Stimulated activated CD4-positive, alpha-beta T cell treated with anti-CD3 and anti-CD28 coated beads, Interleukin-4, amount 100 ng/mL, for 24 hours (primary cell): ENCODE measurements at places on chromosomes 5 and 9.

GRCh38 chr5:80961376-80962281 is 1.5 kb downstream of the RASGRF2 start:
- DNase-seq, result peak; percentile 69

DNA sequence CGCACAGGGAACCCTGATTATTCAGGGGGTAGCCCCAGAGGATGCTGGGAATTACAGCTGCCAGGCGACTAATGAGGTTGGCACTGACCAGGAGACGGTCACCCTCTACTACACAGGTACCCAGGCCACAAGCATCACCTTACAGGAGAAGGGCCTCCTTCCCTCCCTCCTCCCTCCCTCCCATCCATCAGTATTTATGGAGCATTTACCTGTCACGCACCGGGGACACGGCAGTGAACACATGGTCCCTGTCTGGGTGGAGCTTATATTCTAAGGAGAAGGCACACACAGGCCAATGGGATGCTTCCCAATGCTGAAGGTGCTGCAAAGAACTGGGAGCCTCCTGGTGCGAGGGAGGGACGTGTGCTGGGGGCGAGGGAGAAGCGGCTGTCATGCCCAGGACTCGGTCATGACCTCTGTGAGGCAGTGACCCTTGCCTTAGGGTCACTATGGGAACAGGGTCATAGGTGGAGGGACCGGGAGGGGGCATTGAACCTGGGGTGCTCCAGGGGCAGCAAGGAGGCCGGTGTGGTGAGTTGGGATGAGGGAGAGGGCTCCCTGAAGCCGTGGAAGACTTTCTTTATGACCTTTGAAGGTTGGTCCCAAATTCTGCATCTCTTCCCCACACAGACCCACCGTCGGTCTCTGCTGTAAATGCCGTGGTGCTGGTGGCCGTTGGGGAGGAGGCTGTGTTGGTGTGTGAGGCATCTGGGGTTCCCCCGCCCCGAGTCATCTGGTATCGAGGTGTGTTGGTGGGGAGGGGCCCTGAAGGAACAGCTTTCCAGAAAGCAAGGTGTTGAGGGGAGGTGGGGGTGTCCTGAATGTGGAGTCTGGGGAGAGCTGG is 41.5 kb downstream of the HMCN2 start:
- no peak for DNase-seq

GRCh38 chr5:53069626-53070025 is 39.9 kb downstream of the MOCS2 start:
- DNase-seq, result peak; percentile 78

DNA sequence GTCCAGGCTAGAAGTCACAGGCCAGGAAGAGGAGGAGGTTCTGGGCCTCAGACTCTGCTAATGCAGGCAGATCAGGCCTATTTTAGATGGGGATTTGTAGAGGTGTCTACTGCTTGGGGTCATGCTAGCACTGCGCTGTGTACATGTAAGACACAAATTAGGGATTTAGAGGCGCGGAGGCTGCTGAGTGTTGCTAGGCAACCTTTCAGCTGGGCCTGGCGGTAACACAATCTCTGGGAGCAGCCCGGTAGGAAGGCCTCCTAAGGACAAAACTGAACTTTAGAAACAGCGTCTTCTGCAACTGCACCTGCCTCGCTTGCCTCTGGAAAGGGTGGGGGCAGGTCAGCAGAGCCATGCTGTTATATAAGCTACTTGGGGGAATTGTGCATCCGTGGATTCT is 147.9 kb downstream of the MACROH2A1 start:
- DNase-seq, result no peak

- DNase-seq, result no peak
Observed at GRCh38 chr9:135267191-135267809, 179.8 kb downstream of the OLFM1 start.

GRCh38 chr9:83441390-83441789 is 96.8 kb downstream of the FRMD3 start:
- DNase-seq, result no peak

GRCh38 chr5:6766604-6767093 is 53.4 kb downstream of the TENT4A start:
- peak; percentile 40 for DNase-seq

- no peak for DNase-seq
Observed at GRCh38 chr5:96569770-96570169, 92.4 kb upstream of the CAST start.

DNA sequence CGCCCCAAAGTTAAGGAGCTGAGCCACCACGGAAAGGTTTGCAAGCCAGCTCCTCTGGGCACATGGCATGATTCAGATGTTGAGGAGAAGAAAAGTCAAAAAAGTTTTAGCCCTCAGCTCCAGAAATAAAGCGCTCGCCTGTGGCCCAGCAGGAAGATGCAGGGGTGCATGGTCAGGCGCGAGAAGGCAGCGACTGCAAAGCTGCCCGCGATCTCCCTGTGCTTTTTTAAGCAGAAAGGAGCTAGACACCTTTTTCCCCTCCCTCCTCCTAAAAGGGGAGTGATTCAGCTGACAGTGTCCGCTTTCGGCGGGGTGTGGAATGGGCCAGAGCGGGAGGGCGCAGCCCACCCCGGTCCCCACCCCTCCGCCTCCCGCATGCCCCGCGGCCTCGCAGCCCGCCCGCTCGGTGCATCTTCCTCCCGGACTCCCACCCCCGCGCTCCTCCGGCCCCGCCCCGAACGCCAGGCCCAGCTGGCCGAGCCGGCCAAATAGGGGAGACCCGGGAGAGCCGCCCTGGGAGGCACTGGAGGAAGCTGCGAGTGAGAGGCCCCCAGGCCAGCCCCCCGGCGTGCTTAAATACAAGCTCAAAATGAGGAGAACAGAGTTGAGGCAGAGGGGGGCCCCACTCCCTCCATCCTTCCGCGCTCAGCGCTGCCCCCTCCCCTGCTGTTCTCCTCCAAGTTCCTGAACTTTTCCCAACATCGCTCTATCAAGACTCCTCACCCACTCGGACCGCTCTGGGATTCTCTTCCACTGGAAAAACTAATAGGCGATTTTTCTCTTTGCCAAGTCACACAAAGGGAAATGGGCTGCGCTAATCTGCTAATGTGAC is at the start of gene ADAMTS12:
Gene ADAMTS12 (minus strand): TSS at position 203 of the 832 bp plus-strand sequence. CDS start 134 bp downstream, at position 69.
- no peak for DNase-seq

DNA sequence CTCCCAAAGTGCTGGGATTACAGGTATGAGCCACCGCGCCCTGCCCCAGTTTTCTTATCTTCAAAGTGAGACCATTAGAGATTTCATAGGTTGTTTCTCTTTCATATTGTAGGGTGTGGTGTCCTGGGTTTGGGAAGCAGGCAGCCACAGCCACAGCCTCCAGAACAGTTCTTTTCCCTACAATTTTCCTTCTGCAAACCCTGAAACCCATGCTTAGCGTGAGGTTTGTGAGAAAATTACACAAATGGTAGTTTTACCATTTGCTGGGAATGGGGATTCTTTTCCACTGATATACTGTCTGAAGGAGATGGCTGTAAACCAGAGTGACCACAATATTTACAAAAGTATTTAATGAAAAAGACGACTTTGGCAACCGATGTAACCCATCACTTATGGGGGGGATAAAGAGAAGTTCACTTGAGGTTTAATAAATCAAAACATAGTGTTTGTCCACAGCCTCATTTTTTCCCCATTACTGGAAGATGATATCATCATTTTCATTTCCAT is 26.7 kb upstream of the ECM2 start:
- no peak for DNase-seq

GRCh38 chr9:18905028-18905882 is 127.8 kb downstream of the SAXO1 start:
- DNase-seq, result no peak

GRCh38 chr9:93378276-93378675 is 73.2 kb upstream of the FAM120A start:
- no peak for DNase-seq

- DNase-seq, result no peak
Observed at GRCh38 chr5:160537940-160538339, 116.3 kb downstream of the PTTG1 start.

DNA sequence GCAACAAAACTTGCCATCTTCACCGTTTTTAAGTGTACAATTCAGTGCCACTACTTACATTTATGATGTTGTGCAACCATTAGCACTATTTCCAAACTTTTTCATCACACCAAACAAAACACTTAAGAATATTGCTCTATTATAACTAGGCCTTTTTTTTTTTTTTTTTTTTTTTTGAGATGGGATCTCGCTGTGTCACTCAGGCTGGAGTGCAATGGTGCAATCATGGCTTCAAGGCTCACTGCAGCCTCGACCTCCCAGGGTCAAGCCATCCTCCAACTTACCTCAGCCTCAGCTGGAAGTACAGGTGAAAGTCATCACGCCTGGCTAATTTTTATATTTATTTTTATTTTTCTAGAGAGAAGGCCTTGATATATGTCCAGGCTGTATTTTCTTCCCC is 22.3 kb upstream of the LMNB1 start:
- DNase-seq, result no peak

- no peak for DNase-seq
Observed at GRCh38 chr9:37486616-37487548, 1.1 kb downstream of the POLR1E start.

DNA sequence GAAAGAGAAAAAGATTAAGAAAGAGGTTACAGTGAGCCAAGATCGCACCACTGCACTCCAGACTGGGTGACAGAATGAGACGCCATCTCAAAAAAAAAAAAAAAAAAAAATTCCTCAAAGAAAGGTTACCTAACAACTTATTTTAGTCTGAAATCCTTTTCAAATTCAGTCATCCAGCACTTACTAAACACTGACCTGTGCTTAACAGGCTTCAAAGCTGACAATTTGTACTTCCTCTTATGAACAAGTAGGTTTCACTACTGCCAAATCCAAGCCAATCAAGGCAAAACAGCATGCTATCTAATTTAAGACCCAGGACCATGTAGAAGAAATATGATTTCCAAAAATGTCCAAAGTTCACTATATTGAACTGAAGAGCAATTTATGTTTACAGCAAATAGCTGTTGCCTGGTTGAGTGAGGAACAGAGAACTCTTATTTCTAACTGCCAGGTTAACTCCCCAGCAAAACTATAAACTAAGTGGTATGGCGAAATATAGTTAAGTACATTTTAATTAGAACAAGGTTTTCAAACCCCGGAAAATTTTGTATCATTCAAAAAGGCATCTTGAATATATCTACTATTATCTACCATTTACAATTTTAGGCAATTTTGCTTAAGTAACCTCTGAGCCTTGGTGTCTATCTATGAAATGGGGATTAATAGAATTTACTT is 13.4 kb downstream of the PWWP2A start:
- DNase-seq, result no peak

DNA sequence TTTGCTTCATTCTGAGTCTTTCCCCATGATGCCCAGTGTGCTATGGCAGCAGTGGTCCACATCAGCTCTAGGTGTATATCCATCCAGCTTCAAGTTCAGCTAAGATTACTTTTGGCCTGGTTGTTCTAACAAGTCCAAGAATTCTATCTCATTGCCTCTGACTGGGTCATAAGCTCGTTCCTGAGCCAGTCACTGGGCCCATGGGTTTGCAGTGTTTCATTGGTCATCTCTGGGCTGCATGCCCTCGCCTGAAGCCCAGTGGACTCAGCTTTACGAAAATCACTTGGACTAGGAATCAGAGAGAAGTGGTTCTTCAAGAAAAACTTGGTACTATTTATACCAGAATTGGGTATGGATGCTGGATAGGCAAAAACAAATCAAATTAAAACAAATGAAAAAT is 16.1 kb upstream of the ARHGAP26 start:
- no peak for DNase-seq

- DNase-seq, result no peak
Observed at GRCh38 chr9:95148208-95148520, 169.3 kb downstream of the FANCC start.

DNA sequence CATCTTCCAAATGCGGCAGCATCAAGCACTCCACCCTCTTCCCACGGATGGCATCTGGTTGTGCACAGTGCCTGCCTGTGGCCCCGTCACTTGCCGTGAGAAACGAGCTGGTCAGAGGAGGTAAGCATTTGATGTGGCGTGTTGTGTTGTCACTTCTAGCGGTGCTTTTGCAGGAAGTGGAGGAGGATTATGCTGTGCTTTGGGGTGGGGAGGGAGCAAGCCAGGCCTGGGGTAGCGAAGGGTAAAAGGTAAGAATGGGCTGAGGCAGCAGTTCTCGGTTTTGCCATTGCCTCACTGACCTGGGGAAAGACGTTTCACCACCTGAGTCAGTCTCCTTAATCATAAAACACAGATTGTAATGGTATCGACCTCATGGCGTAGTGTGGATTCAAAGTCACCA is 2.3 kb upstream of the POMT1 start:
- peak; percentile 78 for DNase-seq

GRCh38 chr5:144189800-144190429 is 19.2 kb downstream of the KCTD16 start:
- peak; percentile 86 for DNase-seq

GRCh38 chr9:7210854-7211637 is 453.3 kb downstream of the KDM4C start:
- DNase-seq, result no peak

GRCh38 chr5:6253281-6253680 is 125.1 kb downstream of the MED10 start:
- DNase-seq, result no peak
